ENCODE measurements at places on chromosomes 4 and X.
A peak's percentile ranks its signal among the peaks of the same experiment; 100 is the strongest.

DNA sequence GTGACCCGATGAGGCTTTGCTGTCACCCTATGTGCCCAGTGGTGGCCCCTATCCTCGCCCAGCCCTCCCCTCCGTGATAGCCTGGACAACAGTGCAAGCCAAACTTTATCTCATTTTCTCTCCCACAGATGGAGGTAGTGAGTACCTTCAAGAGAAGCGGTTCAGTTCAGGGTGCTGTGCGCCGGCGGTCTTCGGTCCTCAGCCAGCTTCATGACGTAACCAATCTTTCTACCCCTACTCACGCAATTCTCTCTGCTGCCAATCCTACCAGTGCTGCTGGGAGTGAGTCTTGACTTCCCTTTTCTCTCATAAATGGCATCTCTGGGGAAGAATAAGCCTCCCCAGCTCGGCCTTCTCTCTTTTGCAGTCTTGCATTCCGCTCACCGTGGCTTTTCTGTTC lies 29.5 kb downstream of the CCNQ start:
- no peak for DNase-seq

GRCh38 chr4:48909697-48910096 lies 3.1 kb upstream of the OCIAD2 start:
- DNase-seq, result no peak

DNA sequence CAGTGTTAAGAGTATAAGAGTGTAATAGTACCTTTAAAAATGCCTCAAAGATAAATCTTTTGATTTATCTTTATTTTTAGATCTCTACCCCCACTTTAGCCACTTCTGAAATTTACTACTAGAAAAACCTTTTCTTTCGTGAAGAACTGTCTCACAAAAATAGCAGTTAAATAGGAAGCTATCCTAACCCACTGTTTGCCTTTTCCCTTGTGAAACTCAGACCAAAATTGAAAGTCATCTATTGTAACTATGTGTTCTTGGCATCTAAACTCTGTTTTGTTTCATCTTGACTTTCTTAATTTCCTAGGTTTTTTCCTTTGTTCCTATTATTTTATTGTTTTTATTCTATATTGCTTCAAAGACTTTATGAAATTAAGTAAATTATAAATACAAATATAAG lies 7.8 kb upstream of the TMEM144 start:
- DNase-seq, result no peak

DNA sequence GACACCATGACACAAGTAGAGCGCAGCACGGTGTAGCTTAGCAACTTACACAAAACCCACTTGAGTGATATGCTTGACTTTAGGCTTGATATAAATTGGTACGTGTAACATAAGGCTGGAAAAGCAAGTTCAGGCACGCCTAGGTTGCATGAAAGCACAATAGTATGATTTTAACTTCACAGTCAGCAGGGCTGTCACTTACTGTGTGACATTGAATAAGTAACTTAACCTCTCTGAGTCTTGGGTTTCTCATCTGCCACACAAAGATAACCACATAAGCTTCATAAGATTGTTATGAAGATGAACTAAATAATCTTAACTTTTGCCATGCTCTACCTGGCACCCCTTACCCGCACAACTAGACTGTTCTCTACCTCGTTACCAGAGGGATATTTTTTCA lies 9.5 kb downstream of the SRD5A3 start:
- no peak for DNase-seq

GRCh38 chr4:74397748-74398426 lies 32.9 kb downstream of the EREG start:
- no peak for DNase-seq

GRCh38 chrX:121231566-121232358 lies 184.4 kb downstream of the GLUD2 start:
- DNase-seq, result no peak

DNA sequence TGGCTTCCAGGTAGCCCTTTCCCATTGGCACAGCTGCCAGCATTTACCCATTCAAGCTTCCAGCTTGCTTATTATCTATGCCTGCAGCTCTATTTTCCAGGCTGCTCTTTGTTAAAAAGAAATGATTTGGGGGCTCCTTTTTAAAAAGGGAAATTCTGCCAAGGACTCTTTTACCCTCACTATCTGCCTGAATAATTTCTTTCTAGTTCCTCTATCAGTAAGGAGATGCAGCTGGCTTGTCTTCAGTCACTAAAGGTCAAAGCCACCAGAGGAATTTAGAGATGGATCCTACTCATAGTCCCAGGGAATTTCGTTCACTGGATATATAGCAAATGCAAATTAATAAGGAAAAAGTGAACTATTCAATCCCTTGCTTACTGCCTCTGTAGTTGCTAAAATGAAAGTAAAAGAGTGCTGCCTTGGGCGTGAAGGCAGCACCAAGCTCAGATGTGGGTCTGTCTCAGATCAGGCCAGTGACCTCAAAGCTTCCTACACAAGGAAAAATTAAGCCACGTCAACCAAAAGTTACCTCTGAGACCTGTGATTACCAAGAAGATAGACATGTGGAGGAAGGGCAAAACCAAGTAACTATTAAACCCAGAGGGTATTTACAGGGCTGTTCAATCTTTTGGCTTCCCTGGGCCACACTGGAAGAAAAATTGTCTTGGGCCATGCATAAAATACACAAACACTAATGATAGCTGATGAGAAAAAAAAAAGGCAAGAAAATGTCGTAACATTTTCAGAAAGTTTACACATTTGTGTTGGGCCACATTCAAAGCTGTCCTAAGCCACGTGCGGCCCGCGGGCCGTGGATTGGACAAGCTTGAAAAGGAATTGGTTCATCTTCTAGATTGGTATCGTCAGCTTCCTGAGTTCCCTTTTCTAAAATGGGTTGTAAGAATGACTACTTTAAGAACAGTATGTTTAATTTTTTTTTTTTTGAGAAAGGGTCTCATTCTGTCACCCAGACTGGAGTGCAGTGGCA lies 5.3 kb downstream of the ARSF start:
- no peak for DNase-seq

- peak; percentile 31 for DNase-seq
Observed at GRCh38 chrX:9340598-9341290, 124.1 kb upstream of the TBL1X start.

GRCh38 chr4:47690611-47691010 lies 147.3 kb downstream of the CORIN start:
- no peak for DNase-seq

DNA sequence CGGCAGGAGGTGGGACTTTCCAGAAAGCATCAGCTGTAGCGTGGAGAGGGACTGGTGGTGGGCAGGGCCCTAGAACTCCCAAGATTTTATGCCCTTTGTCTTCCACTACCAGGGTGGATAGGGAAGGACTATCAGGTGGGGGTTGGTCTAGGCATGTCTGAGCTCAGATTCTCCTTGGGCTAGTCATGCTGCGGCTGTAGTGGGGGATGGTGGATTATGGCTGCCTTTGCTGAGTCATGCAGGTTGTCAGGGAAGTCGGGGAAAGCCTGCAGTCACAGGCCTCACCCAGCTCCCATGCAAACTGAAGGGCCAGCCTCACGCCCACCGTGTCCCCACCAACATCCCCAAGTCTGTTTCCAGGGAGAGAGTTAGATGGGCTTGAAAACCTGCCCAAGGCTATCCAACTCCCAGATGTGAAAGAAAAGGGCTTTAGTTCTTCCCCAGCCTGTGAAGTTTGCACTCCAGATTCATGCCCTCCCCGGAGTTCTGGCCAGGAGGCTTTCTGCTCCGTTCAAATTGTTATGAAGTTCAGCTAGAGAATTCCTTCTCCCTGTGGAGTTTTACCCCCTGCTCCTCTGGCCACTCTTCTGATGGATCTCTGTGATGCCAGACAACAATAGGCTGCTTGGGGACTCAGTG lies 13.4 kb upstream of the MEPE start:
- no peak for DNase-seq

GRCh38 chrX:133171962-133172708 lies 46.0 kb downstream of the TFDP3 start:
- DNase-seq, result no peak

DNA sequence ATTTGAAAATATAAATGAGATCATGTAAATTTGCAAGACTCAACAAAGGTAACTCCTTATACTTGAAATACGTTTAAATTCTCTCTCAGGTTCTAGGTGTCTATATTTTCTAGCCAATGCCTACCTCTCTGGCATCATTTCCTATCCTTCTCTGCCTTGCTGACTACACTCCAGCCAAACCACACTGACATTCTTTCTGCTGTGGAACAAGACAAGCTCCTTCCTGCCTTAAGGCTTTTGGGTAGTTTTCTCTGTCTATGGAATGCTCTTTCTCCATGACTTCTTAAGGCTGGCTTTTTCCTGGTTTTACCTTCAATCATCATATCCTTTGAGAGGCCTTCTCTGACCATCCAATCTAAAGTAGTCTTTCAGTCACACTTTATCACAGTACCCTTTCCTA lies 201.0 kb downstream of the SPRY1 start:
- DNase-seq, result no peak

- DNase-seq, result no peak
Observed at GRCh38 chr4:142347241-142347640, 498.9 kb downstream of the INPP4B start.

DNA sequence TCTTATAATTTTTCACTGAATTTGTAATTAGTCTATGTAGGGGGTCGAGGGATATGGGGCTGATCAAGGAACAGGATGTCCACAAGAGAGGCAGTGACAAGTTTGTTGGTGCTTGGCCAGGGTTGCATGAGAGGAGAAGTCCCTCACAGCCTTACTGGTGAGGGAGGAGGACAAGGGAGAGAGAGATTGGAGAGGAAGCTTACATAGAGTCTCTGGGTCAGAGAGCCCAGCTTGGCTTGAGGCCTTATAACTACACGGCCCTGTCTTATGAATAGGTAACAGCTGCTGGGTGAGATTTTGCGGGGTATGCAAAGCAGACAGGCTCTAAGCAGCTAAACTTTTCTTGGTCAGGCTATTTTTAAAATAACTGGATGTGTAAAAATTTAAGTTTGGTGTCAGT lies 37.9 kb upstream of the OTUD4 start:
- no peak for DNase-seq

GRCh38 chrX:39915081-39915480 lies 182.7 kb downstream of the BCOR start:
- no peak for DNase-seq

DNA sequence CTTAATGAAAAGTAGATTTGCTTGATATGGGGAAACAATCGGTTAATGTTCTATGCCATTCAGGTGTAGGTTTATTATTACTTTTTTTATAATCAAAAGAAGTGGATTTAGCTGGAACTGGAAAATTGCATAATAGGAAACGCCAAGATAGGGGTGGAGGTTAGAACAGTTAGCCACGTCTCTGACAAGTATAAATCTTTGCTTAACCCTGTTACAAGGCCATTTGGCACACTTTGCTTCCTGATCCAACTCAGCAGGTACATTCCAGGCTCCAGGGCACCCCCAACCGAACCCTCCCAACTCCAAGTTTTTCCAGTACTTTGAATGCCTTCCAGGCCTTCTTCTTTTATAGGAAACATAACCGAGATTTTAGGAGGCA lies 50.6 kb upstream of the ACSL4 start:
- DNase-seq, result no peak

DNA sequence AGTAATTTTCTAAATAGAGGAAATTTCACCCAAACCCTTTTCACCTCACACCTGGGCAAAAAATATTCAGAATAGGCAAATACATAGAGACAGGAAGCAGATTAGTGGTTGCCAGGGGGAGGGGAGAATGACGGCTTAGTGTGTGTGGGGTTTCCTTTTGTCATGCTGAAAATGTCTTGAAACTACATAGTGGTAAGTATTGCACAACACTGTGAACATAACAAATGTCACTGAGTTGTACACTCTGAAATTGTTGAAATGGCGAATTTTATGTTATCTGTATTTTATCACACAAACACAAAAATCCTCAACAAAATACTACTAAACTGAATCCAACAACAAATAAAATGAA lies 60.7 kb upstream of the PLAC1 start:
- DNase-seq, result peak; percentile 23

DNA sequence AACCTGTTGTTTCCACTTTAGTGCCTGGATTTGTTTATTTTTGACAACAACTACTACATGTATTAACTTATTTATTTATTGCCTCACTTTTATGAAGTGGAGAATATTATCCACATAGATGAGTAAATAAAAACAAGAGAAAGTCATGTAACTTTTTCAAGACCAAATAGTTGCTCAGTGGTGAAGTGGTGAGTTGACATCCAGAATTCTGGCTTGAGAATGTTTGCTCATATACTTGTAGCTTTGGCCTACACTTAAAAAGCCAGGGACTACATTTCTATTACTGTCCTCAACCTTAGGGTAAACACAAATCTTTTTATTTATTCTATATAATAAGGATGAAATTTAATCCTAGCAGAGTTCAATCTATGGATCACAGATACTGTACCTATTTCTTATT lies 47.7 kb upstream of the GALNTL6 start:
- DNase-seq, result no peak

DNA sequence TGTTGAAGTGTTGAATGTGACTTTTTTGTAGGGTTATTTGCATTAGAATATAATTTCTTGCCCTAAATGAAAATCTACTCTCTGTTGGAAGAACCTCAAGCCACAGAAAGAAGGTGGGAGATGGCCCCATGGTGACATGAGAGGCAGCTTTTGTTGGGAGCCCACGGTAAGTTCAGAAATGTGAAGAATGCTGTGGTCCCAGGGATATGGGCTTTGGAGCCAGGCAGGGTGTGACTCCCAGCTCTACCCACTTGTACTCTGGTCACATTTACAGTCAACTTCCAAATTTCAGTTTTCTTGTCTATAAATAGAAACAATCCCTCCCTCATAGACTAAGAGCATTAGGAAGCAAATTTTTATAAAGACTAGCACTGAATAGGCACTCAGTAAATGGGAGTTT lies 177.8 kb downstream of the RAB28 start:
- DNase-seq, result no peak

GRCh38 chr4:38489924-38490639 lies 173.9 kb upstream of the KLF3 start:
- DNase-seq, result no peak

- DNase-seq, result no peak
Observed at GRCh38 chr4:156374069-156374468, 420.4 kb upstream of the CTSO start.

DNA sequence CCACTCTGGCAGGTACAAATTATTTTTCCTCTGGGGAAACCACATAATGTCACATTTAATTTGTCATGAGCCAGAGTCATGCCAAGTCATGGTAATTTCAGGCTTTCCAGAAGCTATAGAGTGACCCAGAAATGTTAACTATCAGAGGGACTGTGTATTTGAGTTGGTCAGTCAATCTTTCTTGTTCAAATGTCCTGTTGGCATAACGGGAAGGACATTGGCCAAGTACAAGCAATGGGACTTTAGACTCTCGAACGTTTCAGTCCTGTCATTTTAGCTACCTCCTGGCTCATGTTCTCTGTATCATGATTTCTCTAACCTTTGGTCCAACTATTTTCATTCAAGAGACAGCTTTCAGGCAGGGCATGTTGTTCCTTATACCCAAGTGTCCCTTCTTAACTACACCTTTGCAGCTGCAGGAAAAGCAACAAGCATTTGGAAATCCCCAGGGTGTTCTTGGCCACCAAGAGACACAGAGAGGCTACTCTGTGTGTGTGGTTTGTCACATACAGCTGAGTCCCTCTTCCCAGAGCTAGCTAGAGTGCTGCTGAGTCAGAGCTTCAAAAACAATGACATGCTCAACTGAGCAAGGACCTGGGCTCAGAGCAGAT lies 142.6 kb downstream of the EGF start:
- DNase-seq, result no peak

Measured in activated naive CD8-positive, alpha-beta T cell treated with anti-CD3 and anti-CD28 coated beads, Interleukin-2, amount 10 ng/mL, durations not matched to agents 7 days and 5 days (primary cell).